ENCODE measurements at places on chromosomes 12 and 14.
A peak's percentile ranks its signal among the peaks of the same experiment; 100 is the strongest.

- DNase-seq, result peak; percentile 71
These were observed 96.2 kb upstream of the PTPRB start for GRCh38 chr12:70733385-70733784.

GRCh38 chr14:69238883-69239282, 21.1 kb upstream of the GALNT16 start:
- DNase-seq, result no peak

DNA sequence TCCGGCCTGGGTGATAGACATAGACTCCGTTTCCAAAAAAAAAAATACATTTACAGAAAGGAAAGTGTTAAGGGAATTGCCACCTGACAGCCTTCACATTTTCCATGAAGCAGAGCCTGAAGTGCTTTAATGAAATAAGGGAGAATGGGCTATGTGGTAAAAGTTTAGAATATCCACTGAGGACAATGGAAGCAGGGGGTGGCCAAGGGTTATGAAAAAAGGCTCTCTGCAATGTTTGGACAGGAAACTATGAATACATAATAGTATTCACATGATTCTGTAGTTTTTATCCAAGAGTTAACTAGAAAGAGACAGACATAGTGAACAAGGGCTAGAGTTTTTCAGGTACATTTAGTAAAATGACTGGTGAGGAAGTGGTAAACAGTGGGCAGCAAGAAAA, 75.3 kb downstream of the COCH start:
- DNase-seq, result no peak

- DNase-seq, result no peak
These were observed 6.7 kb upstream of the BATF start for GRCh38 chr14:75515629-75515996.

- DNase-seq, result no peak
These were observed 202.9 kb upstream of the ATXN7L3B start for GRCh38 chr12:74334780-74335179.

DNA sequence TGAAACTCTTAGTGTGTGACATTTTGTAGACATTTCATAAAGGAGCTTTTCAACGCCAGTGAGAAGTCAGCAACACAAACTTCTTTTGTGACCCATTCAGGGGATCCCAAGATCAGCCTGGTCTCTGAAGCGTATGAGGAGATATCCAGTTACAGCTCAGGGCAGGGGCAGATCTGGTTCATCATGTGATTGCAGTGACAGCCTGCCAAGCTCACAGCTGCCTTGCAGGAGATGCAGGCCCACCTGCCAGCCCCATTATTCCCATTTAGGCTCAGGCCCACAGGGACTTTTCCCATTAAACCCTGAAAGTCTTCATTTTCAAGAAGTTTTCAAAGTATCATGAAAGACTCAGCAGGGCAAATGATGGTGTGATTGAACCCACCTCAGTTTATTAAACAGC, 38.3 kb downstream of the SRGAP1 start:
- peak; percentile 51 for DNase-seq

- DNase-seq, result no peak
These were observed 18.4 kb downstream of the SLC2A3 start for GRCh38 chr12:7917392-7918267.

- DNase-seq, result no peak
These were observed 34.4 kb upstream of the PMCH start for GRCh38 chr12:102232036-102232435.
